GDM1 (cell line): ENCODE measurements at places on chromosomes 6 and 20.

DNA sequence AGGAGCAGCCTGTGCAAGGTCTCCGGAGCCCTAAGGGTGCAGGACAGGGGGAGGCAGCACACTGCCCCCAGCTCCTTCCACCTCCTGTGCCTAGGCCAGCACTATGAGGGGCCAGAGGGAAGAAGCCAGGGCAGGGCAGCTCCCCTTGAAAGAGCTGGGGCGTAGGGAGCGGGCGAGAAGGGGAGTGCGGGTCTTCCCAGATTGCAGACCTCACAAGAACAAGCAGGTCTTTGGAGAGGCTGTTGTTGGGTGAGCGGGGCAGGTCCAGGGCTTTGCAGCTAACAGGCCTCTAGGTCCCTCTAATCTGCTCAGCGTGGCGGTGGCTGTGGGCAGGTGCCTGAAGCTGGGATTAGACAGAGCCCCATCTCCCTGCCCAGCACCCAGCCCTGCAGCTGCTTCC lies 22.4 kb upstream of the CST1 start:
- DNase-seq, result no peak

GRCh38 chr20:49521356-49521755 lies 38.9 kb upstream of the KCNB1 start:
- DNase-seq, result no peak

DNA sequence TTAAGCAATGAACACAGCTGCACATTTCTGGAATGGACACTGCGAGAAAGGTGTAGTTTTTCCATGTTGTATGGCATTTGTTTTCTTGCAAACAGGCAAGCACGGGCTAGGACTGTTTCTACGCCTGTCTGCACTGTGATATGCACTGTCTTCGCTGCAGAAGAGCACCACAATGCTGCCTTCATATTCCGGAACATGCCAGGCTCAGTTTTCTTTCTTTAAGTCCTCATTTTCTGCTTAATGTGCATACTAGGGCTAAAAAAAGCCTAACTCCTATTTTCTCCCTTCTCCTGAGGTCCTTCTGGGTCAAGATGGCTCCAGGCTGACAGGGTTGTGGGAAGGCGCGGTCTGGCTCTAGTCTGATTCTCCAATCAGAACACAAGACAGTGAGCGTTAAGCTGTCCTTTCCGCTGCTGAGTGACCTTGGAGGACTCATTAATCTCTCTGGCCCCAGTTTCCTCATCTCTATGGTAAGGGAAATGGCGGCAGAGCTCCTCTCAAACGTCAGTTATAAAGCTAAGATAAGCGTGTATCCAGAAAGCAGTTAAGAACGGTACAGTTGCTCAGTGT lies 379.9 kb downstream of the C6orf118 start:
- no peak for DNase-seq

DNA sequence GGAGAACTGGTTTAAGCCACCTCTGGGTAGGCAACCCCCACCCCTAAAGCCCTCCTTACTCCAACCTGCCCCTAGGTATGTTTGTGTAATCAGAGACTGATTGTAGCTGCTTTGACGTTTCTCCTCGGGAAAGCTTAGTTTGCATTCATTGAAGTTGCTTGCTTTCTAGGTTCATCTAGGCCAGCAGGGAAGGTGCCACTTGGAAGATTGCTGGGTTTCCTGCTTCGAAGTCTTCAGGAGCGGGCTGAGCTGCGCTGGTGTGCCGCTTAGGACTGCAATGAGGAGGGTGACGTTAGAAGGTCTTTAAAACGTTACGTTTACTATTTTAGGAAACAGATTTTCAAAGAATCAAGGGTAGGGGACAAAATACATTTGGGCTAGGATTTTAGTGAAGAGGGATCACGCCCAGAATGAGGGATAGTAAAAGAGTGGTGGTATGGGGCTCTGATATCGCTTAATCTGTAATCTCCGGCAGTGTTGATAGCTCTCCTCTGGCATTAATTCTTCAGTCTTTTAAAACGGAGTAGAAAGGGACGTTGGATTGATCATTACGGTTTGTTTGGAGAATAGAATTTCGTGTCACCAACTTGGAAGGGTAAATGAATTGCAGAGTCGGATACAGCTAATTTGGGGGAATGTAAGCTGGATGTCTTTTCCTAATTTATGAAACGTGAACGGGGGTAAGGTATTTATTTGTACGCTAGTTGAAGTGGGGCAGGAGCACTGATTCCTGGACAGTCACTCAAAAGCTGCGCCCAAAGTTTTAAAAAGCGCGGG lies 92.6 kb upstream of the PRDM1 start:
- no peak for DNase-seq

- no peak for DNase-seq
Observed at GRCh38 chr6:73558624-73559398, 38.0 kb upstream of the EEF1A1 start.

DNA sequence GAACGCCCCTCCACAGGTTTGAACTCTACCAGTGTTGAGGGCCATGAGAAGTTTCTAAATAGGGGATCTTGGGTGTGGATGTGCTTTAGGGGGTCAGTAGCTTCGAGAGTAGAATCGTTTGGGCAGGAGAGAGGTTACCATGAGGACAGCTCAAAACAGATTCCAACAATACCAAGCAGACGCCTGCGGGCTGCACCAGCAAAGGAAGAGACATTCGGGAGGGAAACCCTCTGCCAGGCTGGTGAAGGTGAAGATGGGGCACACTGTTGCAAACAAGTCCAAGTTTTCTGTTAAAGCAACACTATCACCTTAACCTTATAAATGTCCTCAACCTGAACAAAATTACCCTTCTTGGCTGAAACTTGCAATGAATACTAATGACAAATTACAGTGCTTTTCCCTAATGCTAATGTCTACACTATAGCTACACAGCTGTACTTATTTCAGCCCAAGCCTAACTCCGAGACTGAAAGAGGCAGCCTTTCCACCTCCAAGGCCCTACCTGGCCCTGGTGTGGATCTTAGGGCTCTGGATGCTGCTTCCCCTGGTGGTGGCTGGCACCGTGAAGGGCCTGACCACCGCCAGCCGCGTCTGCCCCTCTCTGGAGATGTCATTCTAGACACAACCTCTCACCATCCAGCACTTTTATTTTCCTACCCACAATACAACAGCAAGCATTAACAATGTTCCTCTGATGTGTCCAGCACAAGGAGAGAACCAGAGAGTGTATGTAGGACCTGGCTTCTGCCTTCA lies 80.1 kb downstream of the DLL1 start:
- no peak for DNase-seq

GRCh38 chr20:37526238-37526838 lies 1.3 kb downstream of the BLCAP start:
- DNase-seq, result no peak

DNA sequence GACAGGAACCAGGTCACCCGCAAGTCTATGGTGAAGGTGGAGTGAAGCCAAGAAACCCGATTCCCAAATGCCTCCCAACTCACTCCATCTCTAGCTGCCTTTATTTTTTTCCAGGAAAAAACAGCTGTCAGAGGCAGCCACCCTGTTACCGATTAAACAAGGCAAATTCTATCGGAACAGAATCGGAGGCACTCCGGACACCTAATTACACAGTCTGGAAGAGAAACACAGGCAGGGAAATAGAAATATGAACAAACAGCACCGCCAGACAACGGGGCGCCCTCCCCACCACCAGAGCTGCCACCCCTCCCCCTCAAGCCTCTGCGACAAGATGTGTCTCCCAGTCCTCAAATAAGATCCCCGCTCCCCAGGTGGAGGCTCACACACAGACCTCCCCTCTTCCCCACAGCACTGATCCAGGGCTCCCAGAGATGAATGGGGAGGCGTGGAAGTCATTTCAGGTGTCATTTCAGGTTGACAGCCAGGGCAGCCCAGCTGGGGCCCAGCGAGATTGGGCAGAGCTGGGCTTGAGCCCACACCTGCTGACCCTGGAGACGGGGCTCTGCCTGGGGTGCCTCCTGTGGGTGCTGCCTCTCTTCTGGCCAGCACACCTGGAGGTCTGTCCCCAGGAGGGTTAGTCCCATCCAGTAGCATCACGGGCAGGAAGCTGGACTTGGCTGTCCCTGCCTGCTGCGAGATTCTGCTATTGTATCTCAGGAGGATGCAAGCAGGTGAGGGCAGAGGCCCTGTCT lies 19.8 kb upstream of the VSTM2L start:
- no peak for DNase-seq

DNA sequence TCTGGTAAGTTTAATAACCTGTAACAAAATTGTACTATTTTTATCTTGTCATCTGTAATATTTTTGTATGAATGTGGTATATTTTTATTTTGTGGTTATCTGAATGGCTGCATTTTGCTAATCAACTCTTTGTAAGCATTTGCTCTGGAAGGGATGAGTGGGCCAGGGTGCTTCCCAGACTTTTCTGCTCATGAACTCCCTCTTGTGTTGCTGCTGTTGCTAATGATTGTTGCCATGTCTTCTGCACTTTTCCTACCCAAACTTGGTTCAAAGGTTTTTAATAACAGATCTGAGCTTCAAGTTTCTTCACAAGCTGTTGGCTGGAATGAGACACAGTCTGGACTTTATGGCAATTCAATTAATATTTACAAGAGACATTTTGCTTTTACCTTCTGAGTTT lies 1005.7 kb downstream of the HACE1 start:
- no peak for DNase-seq

GRCh38 chr6:119197271-119197670 lies 118.8 kb upstream of the FAM184A start:
- no peak for DNase-seq

DNA sequence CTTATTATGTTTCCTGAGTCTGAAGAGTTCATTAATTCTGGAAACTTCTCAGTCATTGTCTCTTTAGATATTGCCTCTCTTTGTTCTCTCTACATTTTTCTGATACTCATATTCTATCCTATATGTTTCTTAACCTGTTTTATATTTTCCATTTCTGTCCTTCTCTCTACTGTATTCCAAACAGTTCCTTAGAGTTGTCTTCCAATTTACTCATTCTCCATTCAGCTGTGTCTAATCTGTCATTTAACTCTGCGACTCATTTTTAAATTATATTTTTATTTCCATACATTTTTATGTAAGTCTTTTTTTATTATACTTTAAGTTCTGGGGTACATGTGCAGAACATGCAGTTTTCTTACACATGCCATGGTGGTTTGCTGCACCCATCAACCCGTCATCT lies 251.8 kb downstream of the NRN1 start:
- no peak for DNase-seq
